ENCODE measurements at places on chromosomes 2 and 18.

DNA sequence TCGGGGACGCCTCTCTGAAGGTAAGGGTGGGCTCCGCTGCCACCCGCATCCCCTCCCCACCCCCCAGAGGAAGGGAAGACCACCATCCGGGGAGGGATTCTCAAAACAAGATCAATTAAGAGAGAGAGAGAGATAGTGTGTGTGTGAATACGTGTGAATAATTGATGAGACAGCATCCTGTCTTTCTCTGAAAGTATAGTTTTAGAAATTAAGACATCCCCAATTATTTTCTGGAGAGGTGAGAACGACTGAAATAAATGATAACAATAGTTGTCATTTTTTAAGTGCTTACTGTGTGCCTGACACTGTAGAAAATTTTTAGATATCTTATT is 751 bp downstream of the IL18R1 start:
- no peak for DNase-seq

DNA sequence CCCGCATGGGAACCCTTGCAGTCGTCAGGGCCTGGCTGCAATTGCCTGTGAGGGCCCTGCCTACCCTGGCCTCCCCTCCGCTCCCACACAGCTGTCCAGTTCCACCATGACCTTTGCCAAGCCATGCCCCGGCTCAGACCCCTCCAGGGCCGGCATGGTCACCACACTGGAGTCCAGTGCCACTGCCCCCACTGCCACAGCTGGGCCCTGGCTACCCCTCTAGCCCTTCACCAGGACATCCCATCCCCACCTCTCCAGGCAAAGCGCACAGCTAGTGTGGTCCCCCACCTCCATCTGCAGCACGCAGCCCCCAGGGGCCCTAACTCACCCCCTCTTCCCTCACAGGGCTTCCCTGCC is 70.3 kb upstream of the SMAD7 start:
- DNase-seq, result no peak

- DNase-seq, result no peak
Observed at GRCh38 chr2:196275646-196276352, 104.4 kb upstream of the STK17B start.

DNA sequence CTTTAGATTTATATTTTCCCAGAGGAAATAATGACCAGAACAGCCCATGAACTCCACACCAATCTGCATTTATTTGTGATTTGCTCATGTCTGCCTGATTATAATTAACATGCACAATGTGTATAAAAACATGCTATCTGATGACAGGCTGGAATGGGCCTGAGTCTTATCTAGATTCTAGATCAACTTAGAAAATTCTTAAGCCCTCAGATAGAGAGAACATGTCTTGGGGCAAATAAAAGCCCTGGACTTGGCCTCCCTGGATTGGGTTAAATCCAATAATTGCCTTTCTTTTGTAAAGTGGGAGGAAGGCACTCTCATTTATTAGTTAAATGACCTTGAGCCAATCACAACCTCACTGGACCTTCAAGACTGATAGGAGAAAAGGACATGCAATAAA is 61.8 kb downstream of the EVA1A start:
- DNase-seq, result no peak

- no peak for DNase-seq
Observed at GRCh38 chr2:57987835-57988573, 58.6 kb upstream of the VRK2 start.

DNA sequence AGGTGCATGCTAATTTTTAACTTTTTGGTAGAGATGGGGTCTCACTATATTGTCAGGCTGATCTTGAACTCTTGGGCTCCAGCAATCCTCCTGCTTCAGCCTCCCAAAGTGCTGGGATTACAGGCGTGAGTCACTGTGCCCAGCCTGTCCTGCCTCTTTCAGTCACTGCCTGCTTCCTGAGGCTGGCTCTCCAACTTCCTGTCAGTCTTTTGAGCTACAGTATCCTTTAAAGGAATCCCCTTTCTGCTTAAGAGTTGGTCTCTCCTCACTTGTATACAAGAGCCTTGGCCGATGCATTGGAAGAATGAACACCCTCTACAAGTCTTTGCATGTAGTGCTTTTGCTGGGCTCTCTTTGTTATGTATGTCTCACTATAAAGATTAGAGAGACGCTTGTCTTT is 88.4 kb upstream of the SMAD2 start:
- no peak for DNase-seq

- DNase-seq, result no peak
Observed at GRCh38 chr18:11163665-11164064, 14.3 kb upstream of the PIEZO2 start.

GRCh38 chr18:36194600-36195315 is 7.5 kb downstream of the MOCOS start:
- no peak for DNase-seq

GRCh38 chr2:96539215-96539920 is 2.8 kb downstream of the ARID5A start:
- no peak for DNase-seq

- no peak for DNase-seq
Observed at GRCh38 chr2:206253777-206254166, 20.7 kb upstream of the ZDBF2 start.

DNA sequence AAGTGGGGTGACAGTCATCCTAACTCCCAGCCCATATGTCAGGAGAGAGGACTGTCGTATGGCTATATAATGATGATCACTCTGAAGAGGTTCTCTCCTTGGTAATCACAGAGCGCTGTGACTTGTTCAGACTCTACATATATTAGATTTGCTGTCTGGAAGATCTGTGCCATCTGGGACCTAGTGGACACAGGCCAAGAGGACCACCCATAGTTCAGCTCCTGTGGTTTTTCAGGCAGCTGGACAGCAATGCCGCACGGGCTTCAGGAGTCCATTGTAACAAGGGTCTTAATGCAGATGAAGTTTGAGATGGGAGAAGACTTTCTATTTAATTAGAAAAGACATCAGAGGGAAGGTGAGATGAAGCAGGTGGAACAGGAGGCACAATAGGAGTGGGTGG is 40.1 kb upstream of the EPHA4 start:
- no peak for DNase-seq

GRCh38 chr2:120863146-120863545 is 127.5 kb downstream of the GLI2 start:
- DNase-seq, result no peak

DNA sequence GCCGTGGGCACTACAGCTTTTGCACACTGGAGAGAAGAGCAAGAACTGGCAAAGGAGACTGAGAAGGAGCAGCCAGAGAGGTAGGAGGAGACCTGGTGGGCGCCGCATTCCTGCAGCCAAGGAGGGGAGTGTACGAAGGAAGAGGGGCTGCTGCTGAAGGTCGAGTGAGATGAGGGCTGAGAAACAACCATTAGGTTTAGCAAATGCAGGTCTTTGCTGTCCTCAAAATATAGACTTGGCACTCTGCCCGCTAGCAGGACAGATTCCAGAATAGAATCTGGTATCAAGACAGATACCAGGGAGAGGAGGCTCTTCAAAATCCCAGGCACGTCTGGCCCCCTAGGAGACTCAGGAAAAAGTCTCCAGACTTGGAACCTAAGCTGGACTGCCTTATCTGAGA is 83.0 kb downstream of the TGOLN2 start:
- no peak for DNase-seq

GRCh38 chr2:238461491-238461890 is 34.8 kb downstream of the ASB1 start:
- DNase-seq, result no peak

DNA sequence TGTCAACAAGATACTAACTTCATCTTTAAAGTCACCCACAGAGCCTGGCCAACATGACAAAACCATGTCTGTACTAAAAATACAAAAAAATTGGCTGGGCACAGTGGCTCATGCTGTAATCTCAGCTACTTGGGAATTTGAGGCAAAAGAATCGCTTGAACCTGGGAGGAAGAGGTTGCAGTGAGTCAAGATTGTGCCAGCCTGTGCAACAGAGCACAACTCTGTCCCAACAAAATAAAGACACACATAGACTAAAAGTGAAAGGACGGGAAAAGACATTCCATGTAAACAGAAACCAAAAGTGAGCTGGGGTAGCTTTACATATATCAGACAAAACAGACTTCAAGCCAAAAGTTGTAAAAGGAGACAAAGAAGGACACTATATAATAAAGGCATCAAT is 34.8 kb downstream of the USP34 start:
- DNase-seq, result no peak

- DNase-seq, result no peak
Observed at GRCh38 chr2:223822818-223823217, 14.6 kb downstream of the AP1S3 start.

DNA sequence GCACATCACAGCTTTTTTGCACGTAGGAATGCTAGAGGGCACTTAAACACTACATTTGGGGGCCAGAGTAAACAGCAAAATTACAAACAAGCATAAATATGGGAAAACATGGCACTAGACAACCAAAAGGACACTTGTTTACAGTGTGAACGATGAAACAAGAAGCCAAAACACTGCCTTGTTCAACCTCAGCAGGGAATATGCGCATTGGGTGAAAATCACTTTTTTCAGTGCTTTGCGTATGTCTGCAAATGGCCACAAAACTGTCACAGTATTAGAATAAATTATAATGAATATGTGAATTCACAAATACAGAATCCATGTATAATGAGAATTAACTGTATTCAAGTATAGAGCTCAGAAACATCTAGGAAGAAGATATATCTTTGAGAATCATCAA is 1064.0 kb upstream of the GYPC start:
- DNase-seq, result no peak

DNA sequence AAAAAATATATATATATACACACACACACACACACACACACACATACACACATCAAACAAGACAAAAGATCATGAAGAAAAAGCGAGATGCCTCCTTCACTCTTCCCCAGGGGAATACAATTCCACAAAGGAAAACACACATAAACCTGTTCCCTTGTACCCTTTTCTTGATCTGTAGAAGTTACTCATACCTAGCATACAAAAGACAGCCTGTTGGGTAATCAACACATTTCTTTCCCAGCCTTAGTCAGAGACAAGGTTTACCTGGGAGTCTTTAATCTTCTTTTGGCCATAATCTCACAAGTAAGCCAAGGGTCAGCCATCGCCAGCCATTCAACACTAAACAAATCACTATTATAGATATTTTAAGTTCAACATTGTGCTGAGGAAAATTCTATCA is 407.0 kb downstream of the SUCLG1 start:
- DNase-seq, result no peak

GRCh38 chr2:112061840-112062239 is 6.8 kb downstream of the TMEM87B start:
- no peak for DNase-seq

DNA sequence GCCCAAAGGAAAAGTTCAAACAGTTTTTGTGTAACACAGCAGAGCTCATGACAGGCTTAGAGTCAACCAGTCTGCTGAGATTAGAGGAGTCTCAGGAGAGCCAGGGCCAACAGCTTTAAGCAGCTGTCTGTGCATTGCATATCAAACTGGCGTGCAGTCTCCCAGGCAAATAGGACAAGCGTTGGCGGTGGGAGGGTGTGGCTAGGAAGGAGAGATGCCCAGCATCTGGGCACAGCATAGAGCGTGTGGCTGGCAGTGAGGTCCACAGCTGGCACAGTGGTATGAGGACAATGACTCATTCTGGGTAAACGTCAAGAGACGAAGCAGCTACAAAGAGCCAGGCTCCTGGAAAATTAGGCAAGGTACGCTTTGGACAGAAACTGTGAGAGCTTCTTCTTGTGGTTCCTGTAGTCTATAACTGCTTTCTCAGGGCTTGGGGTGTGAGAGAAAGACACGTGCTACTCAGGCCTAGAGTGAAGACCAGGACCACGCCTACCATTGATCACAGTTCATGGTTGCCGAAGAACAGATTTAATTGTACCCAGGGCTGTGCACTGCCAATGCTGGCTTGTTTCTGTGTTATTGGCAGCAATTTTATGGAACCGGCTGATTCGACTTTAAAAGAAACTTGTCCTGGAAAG is 14.8 kb downstream of the ZAP70 start:
- no peak for DNase-seq

DNA sequence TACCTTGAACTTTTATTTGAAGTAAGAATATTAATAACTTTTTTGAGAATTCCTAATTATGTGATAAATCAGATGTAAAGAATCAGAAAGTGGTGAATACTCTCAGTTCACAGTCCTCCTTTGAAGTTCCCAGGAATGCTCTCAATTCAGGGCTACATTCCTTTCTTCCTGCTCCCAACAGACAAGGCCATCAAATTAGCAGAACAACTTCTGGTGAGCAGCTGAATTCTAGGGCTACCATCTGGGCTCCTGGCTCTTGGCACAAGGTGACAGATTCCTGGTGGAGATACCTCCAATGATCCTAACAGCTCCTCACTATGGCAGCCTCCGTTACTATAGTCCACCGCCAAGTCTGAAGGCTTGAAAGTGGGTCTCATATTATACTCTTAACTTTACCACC is 37.8 kb upstream of the OLA1 start:
- no peak for DNase-seq

- no peak for DNase-seq
Observed at GRCh38 chr2:64234785-64235184, 90.6 kb upstream of the PELI1 start.

DNA sequence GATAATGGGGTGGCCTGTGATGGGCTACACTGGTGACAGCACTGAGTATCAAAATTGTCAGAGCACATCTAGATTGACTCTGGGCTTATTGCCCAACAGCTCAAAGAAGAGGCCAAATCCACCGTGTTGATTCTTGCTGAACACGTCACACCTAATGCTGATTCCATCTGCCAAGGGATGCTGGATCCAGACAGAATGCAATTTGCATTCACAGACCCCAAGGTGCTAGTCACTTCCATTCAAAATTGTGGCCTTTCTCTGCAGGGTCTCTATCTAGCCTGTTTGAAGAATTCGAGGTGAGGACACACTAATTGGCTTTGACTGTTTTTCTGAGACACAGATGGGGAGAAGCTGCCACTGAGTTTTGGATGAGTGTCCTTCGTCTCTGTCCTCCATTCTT is 13.5 kb upstream of the GPR39 start:
- no peak for DNase-seq

GRCh38 chr2:68741805-68742306 is 7.2 kb downstream of the ARHGAP25 start:
- DNase-seq, result no peak

- DNase-seq, result no peak
Observed at GRCh38 chr2:48395658-48396057, 134.3 kb upstream of the STON1 start.
